ENCODE measurements at places on chromosomes 11 and 22.

DNA sequence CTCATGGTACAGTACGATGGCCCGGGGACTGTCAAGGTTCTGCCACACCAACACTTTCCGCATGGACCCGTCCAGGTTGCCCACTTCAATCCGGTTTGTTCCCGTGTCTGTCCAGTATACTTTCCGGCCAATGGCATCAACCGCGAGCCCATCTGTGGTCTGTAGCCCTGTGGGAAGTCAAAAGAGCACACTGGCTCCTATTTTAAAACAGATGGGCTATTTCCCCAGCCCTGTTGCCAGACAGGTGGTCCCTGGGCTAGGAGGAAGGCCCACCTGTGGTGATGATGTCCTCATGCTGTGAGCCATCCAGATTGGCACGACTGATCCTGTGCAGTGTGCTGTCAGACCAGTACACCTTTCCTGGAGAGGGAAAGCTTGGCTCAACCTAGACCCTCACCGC is 30.4 kb upstream of the CKAP5 start:
- DNase-seq: no peak

DNA sequence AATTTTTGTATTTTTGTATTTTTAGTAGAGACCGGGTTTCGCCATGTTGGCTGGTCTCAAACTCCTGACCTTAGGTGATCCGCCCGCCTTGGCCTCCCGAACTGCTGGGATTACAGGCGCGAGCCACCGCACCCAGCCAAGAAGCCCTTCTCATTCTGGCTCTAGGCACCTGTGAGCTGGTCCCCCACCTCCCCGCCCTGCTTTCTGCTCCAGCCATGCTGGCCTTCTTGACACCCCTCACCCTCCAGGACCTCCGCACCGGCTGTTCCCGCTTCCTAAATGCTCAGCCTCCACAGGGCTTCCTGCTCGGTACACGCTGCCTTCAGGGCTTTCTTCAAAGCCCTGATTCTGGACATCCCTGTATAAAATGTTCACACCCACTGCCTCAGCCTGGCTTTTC is 5.5 kb upstream of the FXYD2 start:
- no peak for DNase-seq

DNA sequence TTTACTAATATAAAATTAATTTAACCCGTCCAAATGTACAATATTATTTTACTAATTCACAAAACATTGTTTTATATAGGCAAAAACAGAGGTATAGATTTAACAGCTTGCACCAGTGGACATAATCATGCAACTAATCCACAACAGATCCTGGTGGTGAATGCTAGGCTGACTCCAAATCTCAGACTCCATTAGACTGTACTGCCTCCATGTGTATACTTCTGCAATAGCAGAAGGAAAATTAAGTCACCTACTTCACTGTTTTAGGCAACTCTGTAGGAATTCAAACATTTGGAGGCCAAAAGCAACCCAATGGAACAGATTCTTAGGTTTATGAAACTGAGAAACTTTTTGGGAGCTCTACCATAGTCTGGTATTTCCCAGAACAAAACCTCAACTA is 30.0 kb upstream of the RAB39A start:
- DNase-seq: peak; percentile 53

- no peak for DNase-seq
These were observed 8.9 kb upstream of the RAB3IL1 start for GRCh38 chr11:61926235-61926634.

- DNase-seq: no peak
These were observed 864.2 kb downstream of the FAM181B start for GRCh38 chr11:81869351-81870065.

DNA sequence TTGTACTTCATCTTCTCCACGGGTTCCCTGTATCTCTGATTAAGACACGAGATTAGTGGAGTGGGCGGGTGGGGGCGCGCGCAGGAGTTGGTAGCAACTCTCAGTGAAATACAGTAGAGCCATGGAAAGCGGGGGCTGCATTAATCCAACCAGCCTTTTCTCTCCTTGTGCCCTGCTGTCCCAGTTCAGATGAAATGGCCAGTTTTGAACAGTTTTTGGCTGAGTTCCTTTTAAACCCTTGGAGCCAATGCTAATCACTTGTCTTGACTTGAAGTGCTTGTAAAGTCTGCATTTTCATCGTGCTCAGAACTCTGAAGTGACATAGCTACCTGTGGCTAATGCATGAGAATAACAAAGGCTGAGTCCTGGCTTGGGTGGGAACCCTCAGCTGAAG is 734 bp upstream of the TMEM123 start:
- no peak for DNase-seq

DNA sequence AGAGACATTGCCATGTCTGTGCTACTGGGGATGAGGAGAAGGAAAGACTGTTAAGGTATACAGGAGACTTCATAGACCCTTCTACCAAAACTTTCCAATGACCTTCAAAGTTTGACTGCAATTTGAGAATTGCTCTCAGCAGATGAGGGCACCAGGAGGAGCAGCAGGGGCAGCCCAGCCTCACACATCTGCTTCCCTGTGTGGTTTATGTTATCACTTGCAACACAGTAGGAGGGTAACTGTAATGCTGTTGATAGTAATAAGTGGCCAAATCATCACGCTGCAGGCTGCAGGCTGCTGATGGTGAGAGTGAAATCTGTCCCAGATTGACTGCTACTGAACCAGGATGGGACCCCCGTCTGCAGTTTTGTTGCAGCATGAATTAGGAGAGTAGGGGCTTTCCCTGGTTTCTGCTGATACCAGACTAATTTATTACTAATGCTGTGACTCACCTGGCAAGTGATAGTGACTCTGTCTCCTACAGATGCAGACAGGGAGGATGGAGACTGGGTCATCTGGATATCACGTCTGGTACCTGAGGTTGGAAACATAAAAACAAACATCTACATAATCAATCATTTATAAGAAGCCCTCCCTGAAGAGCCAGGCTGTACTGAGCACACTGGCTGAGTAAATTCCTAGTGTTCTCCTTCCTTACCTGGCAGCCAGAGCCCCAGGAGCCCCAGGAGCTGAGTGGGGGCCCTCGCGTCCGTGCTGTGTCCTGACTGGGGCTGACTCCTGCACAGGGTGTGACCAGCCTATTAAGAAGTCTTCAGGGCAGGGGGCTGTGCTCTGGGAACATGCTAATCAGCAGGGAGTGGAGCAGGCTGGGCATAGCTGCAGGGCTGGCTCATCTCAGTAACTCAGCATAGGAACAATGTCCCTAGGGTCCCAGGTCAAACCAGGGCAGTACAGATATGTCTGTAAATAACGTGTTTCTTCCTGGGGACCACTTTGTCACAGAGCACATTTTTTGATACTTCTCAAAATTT is 74.4 kb downstream of the GAB4 start:
- DNase-seq: no peak

GRCh38 chr11:46846510-46846830 is 390 bp upstream of the CKAP5 start:
- DNase-seq: no peak

- peak; percentile 55 for DNase-seq
These were observed 5.1 kb upstream of the P2RX6 start for GRCh38 chr22:21009638-21010425.

DNA sequence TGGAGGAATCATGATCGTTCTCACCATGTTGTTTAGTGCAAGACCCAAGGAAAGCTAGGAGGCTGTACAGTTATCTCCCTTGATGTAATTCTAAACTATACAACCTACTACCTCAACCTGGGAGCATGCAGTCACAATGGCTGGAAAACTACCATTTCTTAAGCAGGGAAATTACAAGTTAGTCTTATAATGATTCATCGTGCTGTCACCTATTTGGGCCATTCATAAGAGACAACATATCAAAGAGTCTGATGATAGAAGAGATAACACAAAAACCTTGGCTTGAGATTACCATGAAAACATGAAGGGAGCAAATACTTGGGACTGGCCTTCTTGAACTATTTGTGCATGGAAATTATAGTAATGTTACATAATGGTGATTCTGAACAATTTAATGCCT is 30.5 kb upstream of the BLID start:
- DNase-seq: no peak

- DNase-seq: no peak
These were observed 95.0 kb downstream of the AASDHPPT start for GRCh38 chr11:106172386-106172991.

GRCh38 chr22:24945430-24945829 is 1.1 kb downstream of the LHFPL7 start:
- no peak for DNase-seq

DNA sequence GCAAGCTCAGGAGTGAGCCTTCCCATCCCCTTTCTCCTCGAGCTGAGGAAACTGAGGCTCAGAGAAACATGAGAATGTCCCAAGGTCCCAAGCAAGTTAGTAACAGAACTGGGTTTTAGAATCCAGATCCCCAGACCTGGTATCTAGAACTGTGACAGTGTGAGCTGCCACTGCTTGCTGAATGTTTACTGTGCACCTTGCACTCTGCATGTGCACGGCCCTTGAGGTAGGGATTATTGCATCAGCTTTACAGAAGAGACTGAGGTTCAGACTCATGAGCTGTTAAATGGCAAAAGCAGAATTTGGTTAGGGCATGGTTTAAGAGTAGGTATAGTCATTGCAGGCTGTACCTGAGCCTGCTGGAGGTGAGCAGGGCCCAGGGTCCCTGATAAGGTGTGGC is 3.8 kb upstream of the MPPED1 start:
- DNase-seq: no peak

DNA sequence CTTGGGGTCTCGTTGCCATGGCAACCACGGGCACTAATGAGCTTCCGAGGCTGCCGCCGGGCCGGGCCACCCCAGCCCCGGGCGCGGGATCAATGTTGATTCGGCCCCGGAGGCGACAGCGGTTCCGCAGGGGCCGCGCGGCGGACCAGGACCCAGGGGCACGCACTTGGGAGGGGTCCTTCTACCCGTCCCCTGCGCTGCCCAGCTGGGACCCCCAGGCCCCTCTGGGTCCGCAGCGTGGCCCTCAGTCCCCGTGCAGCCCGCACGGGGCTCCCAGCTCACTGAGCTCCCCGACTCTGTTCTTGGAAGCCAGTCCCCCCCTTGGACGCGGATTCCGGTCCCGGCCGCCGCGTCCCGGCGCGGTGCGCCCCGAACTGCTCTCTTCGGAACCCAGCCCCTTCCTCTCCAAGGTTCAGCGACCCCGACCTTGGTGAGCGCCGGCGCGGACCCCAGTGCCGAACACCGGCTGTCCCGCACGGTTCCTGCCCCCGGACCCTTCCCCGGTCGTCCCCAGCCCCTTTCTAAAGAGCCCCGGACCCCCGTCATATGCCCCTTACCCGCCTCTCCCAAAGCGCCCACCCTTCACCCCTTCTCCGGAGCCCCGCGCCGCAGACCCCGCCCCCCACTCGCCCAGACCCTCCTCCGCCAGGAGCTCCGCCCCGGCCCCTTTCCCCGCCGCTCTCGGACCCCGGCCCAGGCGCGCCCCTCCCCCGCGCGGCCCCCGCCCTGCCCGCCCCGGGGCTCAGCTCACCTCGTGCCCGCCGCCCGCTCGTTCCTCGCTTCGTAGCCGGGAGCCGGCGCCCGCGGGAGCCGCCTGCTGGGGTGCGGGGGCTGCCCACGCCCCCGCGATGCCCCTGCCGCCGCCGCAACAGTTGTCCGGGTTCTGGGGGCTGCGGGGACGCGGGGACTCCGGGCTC is 18.3 kb upstream of the SHISAL1 start:
- no peak for DNase-seq

GRCh38 chr11:66624450-66624849 is 8.0 kb downstream of the RBM14 start:
- DNase-seq: no peak

GRCh38 chr11:85180528-85180927 is 446.6 kb downstream of the DLG2 start:
- no peak for DNase-seq

GRCh38 chr11:79441461-79441875 is 638 bp upstream of the TENM4 start:
- DNase-seq: peak; percentile 61

DNA sequence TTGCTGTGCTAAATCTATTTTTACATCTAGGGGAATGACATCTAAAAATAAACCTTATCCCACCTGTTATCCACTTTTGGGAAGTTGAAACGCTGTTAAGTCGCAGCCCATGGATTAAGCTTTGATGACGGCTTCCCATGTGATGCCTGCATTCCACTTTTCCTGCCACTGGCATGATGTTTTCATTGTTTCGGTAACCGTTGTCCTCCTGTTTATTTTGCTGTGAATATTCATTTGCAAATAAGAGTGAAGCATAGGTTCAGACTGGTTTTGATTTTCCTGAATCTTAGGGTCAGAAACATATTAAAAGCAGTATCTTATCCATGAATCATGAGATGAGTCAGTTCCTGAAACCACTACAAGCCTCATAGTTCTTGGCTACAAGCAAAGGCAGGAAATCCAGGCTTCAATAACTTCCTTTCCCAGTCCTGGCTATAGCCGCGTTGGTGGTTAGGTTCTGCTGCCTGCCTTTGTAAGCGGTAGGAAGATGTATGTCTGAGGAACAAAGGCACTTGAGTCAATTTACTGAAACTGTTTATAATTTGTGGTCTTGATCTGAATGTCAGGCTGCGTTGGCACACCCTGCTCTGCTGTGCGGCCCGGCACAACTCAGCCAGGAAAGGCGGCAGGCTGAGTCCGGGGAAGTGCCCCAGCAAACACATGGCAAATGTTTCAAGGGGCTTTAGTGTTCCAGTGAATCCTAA is 19.4 kb downstream of the TEAD1 start:
- peak; percentile 70 for DNase-seq

DNA sequence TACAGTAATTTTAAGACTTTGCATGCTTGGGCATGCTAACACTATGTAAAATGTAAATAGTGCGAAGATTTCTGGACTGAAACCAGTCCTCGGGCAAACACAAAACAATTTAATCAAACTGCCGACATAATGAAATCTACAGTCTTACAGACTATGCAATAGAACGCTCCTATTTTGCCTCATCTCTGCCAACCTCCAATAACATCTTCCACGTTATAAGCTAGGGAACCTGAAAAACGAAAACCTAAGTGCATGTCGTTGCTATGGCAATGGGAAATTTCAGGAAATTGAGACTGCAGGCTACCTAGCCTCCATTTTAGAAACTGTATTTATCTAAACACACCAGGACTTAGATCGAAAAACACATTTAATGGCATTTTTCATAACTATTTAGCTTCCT is 1.1 kb downstream of the CSTF3 start:
- no peak for DNase-seq

GRCh38 chr11:125918140-125918840 is 14.0 kb downstream of the DDX25 start:
- DNase-seq: no peak

- no peak for DNase-seq
These were observed 67.3 kb downstream of the IGF2 start for GRCh38 chr11:2071748-2072385.

- DNase-seq: no peak
These were observed 49.6 kb upstream of the SLC35C1 start for GRCh38 chr11:45755281-45755859.

GRCh38 chr11:108122166-108122628 is 830 bp downstream of the ACAT1 start:
- peak; percentile 24 for DNase-seq

- no peak for DNase-seq
These were observed 102.6 kb downstream of the CASP12 start for GRCh38 chr11:104795501-104796213.

- DNase-seq: no peak
These were observed 12.8 kb upstream of the PRR5 start for GRCh38 chr22:44689173-44689572.

GRCh38 chr11:26698224-26698623 is 23.6 kb downstream of the SLC5A12 start:
- no peak for DNase-seq

All from AG08396 (cell line).